ENCODE measurements at places on chromosomes 1 and 21. TPM values are rescaled to one million over a fixed set of nuclear protein-coding genes. Genes with fewer than 3 reads are reported as not detected.

GRCh38 chr21:31267644-31268043 lies 76.4 kb downstream of the TIAM1 start:
- DNase-seq, result no peak

DNA sequence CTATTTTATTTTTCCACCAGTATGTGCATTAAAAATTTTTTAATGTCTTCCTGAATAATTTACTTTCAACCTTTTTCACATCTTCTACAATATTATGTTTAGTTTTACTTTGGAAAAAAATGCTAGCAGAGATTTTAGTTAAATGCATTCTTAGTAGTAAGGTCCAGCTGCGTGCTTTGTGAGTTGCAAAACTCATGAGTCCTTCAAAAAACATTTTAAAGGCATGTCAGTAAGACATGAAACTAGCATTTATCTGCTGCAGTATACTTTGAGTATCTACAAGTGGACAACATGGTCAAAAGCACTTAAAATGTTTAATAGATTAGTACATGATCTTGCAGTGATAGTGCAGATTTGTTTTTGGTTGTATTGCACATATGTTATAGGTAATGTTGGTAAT lies 139.0 kb downstream of the HS2ST1 start:
- DNase-seq, result no peak

DNA sequence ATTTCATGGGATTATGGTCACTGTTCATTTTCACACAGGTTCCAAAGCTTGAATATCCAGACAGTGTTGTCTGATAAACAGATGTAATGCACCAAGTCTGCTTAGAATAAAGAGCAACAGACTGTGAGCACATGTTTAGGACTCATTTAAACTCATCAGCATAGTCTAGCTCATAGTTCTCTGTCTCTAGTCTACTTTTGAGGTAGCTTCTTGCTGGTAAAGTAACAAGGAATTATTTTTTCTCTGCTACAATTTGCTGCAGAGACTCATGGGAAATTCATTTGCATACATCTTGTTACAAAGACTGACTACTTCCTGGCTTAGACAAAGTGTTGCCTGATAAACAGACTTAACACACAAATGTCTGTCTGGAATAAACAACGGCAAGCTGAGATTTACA lies 187.2 kb downstream of the NFIA start:
- DNase-seq, result no peak

DNA sequence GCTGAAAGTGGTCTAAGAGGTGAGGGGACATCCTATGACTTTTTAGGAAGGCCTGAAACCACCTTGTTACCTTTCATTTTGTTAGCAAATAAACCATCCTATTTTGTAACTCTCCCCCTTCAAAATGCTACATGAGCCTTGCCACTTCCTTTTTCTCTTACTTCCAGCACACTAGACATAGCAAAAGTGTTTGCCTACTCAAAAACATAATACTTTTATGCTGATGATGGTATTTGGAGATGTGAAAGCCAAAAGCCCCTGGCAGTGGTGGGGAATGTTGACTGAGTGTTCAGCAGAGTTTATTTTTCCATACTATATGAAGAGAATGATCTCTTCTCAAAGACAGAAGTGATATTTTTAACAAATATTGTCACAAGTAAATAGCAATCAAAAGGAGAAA lies 134.2 kb downstream of the EDEM3 start:
- no peak for DNase-seq

- DNase-seq, result peak; percentile 94
These were observed 60.5 kb downstream of the ERI3 start for GRCh38 chr1:44294588-44295007.

DNA sequence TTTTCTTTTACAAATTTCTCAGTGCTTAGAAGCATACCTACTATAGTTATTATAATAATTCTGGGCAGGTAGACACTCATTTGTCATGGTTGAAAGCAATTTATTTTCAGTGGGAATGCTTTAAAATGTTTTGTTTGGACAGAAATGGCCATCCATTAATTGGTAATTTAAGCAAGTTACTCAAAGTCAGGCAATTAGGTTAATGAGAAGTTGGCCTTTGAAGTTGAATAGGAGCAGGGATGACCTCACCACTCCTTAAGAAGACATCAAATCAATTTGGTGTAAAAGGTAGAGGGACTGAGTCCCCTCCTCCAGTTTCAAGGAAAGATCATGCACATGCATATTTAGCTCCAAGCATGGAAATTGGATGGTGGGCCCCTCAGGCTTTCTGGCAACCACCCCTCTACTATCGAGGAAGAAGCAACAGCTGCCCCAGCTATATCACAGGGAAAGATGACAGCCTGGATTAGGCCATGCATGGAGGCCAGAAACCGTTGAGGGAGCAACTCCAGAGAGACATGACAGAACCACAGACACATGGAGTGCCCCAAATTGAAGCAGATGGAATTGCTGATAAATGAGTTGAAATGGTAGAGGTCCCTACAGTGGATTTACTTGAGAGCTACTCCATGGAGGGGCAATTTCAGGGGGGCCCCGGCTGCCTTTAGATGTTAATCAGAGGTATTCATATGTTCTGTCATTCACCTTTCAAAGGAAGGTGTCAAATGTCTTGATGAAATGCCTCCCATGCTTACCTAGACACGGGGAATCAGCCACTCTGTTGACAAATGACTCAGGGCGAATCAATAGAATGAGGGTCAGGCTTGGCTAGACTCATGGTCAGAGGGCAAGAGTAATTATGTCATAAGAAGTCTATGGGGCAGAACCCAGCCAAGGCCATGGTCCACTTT lies 26.7 kb downstream of the HLX start:
- DNase-seq, result no peak

GRCh38 chr1:1907098-1907736 lies 7.8 kb upstream of the CALML6 start:
- DNase-seq, result peak; percentile 79

GRCh38 chr21:46068516-46069079 lies 29.3 kb upstream of the COL6A2 start:
- DNase-seq, result peak; percentile 15

The C4BPA gene
- total RNA-seq, result 0.37 TPM

The PTBP2 gene
- total RNA-seq, result 40.3 TPM

The PDE9A gene
- 5.6 TPM for total RNA-seq

The ATP1A4 gene
- not detected for total RNA-seq

The JAM2 gene
- 17.2 TPM for total RNA-seq

The HSD3B1 gene
- not detected for total RNA-seq

The MEGF6 gene
- 82.3 TPM for total RNA-seq
